ENCODE measurements at places on chromosomes 12 and 14.

DNA sequence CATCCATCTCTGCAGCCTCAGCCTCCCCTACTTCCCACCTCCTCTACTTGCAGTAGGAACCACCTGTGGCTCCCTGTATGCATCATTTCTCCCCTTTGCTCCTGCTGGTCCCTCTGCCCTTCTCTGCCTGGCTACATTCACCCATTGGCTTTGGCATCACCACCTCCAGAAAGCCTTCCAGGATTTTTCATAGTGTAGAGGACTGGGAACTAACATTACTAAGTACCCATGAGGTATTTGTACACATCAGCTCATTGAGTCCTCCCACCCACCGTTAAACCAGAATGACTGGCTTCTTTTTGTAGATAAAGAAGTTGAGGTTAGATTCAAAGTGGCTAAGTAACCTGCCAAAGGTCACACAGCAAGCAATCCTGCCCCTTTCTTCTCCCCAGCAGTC, 17.1 kb downstream of the SYNE3 start:
- no peak for DNase-seq

DNA sequence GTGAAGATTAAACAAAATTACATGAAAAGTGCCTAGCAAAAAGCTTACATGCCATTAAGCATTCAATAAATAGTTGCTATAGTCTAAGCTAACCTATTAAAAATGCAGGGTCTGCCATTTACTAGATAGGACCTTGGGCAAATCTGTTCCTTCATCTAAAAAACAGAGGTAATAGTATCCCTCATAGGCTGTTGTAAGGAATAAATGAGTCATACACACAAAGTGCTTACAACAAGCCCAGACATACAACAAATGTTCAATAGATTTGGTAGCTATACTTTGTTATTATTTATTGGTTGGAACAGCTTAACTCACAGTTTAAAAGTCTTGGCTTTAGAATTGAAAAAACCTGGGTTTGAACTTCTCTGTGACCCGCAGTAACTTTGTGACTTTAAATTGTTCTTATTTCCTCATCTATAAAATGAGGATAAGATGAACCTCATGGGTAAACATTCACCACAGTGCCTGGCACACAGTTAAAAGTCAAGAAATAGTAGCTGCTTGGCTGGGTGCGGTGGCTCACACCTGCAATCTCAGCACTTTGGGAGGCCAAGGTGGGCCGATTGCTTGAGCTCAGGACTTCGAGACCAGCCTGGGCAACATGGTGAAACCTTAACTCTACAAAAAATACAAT, 24.7 kb downstream of the HEATR5A start:
- DNase-seq = no peak

DNA sequence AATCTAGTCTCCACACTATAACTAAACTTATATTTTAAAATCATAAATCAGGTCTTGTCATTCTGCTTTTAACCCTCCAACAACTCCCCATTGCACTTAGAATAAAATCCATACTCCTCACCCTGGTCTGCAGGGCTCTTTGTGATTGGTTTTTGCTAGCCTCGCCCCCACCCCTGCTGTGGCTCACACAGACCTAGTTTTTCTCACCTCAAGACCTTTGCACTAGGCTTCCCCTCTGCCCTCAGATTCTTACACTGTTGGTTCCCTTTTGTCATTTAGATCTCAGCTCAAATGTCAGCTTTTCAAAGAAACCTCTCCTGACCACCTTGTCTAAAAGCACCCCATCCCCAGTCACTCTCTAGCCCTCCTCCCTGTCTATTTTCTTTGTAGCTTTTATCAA, 10.7 kb upstream of the LHX5 start:
- no peak for DNase-seq

- no peak for DNase-seq
Observed at GRCh38 chr14:70006699-70007098, 127.5 kb downstream of the SMOC1 start.

GRCh38 chr12:114090211-114090610, 124.1 kb upstream of the RBM19 start:
- no peak for DNase-seq

DNA sequence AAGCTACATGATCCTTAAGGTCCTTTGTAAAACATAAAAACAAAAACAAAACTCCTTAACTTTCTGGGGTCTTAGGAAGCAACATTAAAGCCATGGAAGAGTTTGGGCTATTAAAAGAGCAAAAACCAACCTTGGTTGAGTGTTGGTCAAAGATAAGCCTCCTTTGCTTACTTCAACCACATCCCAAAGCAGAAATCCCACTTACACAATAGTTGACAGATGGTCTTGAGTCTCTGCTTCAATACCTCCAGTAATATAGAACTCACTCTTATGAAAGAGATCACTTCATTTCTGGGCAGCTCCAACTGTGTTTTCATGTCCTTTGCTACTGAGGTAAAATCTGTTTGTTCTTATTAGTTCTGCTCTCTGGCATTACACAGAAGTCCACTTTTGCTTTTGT, 125.8 kb downstream of the SLC38A4 start:
- no peak for DNase-seq

DNA sequence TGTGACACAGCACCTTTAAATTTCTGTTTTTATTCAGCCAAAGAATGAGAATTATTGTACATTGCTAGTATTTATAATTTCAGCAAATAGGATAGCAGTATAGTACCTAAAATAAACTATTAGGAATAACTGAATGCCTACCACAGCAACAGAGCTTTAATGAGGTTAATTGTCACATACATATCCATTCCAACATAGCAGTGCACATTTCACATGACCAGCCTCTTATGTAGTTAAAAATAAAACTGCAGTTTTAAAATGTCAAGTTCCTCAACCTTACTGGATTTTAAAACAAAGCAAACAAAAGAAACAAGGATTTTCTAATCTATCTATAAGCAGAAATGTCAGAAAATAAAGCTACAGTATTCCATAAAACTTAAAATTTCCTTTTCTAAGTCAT, 50.6 kb upstream of the TTC7B start:
- no peak for DNase-seq

- no peak for DNase-seq
Observed at GRCh38 chr14:33586806-33587205, 364.1 kb downstream of the EGLN3 start.

DNA sequence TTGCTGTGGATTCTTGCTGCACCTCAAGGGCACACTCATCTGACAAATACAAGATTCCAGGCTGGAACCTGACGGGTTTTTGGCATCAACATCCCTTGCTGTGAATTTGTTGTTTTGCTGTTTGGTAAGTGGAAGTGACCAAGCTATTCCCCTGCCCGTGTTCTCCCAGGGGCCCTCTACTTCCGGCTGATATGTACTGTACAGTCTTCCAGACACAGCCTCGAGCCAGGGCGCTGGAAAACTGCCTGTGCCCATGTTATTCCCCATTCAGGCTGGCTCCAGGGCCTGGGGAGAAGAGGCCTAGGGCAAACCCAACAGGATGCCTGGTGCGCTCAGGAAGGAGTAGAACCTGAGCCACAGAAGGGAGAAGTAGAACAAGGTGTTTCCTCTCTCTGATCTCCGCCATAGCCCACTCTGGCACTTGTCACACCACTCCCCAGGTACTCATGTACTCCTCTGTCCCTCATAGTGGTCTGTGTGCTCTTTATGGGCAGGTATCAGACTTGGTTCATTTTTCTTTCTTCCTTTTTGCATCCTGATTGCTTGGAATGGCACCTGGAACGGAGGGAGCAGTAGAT, 67.8 kb upstream of the LTA4H start:
- no peak for DNase-seq

DNA sequence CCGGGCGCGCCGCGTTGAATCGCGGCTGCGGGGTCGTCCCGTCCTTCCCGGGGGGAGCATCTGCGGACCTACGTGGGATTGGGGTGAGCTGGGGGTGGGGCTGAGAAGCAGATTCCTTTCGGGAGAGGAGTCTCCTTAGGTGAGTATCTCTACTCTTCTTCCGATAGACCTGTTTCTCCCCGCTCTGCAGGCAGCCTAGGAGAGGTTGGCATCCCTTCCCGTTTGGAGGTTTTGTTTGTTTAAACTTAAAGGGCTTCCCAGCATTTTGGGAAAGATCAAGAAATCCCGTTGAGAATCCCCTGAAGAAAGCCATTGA, 411 bp downstream of the TTLL5 start:
- no peak for DNase-seq

GRCh38 chr14:29465095-29465494, 462.6 kb downstream of the PRKD1 start:
- no peak for DNase-seq

GRCh38 chr12:112837629-112838197, 46.2 kb downstream of the RPH3A start:
- DNase-seq = no peak

DNA sequence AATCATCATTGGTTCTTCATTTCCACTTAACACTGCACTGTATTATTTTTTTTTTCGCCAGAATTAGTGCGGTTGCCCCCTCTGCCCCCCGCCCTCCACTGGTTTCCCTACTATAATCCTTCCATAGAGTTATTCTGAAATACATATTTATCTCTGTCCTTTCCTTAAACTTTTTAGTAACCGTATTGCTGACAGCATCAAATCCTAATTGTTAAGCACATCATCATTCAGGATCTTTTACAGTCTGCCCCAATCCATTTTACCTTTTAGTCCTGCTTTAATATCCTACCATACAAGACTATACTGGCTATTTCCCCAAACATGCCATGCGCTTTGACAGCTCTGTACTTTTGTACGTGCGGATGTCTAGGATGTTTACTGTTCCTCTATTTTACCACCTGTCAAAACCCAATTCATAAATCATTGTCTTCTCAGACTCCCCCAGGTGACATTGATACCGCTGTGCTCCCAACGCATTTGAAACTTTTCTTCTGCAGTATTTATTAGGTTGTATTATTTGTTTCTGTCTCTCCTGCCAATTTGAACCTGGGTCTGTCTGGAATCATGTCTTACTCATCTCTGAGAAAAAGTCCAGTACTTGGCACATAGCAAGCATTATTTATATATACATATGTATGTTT, 1.0 kb downstream of the FGFR1OP2 start:
- peak; percentile 16 for DNase-seq

- peak; percentile 21 for DNase-seq
Observed at GRCh38 chr12:103036581-103037214, 79.2 kb downstream of the ASCL1 start.

GRCh38 chr14:24804552-24805212, 170.7 kb upstream of the GZMB start:
- DNase-seq = no peak

GRCh38 chr14:38547961-38548490, 292.1 kb upstream of the CLEC14A start:
- no peak for DNase-seq

- no peak for DNase-seq
Observed at GRCh38 chr12:694734-695503, 31.7 kb upstream of the NINJ2 start.

GRCh38 chr14:55713486-55713885, 133.5 kb downstream of the KTN1 start:
- no peak for DNase-seq

GRCh38 chr12:11150832-11151231, 16.4 kb upstream of the TAS2R30 start:
- no peak for DNase-seq

All from GM10248 (cell line).